A549 (cell line): ENCODE measurements at places on chromosomes 6 and 20.

DNA sequence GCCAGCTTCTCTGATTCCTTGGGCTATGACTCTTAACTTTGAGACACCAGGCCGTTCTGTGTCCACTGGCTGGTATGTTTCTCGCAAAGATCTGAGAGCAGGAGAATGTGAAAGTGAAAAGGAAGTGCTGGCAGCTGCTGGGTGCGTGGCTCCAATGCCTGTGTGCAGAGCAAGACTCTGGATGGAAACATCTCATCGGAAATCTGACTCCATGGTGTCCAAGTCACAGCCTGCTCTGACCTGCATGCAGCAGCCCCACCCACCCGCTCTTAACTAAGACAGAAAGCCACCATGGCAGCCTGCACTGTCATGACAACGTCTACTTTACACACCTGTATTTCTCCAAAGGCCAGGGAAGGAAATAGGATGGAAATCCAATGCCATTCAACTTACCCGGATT is 66.3 kb upstream of the MPC1 start:
- no peak for DNase-seq

DNA sequence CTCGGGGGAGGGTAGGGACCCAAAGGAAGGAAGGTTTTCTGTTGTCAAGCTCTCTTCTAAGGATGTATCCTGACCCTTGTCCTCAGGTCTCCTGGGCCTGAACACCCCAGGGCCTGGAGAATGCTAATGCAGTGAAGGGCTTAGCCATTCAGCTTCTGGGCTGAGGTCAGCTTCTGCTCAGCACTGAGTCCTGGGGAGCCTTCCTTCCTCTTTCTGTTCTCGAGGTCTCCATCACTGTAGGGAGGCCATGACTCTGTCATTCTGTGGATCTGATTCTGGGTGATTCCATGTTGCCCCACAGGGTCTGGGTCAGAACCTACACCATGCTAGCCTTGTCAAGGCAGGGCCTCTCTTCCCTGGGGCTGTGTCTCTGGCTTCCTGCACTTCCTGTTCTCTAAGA is 712.7 kb downstream of the DHX35 start:
- no peak for DNase-seq

DNA sequence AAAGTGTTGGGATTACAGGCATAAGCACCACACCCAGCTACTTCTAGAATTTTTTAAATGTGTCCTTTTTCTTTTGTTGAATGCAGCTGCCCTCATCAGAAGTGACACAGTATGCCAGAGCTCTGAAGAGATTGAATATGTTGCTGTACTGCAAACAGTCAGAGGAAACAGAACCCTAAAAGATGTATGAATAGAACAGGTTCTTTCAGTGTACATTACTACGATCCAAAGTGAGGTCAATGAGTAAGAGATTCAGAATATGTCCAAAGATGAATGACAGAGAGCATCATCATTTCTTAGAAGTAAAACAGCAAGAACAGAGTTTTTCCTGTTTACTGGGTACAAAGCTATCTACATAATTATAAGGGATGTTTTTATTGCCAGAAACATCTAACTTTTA is 268.5 kb downstream of the NRN1 start:
- DNase-seq, result no peak

- no peak for DNase-seq
Measured at GRCh38 chr6:17967668-17968518, 19.5 kb downstream of the KIF13A start.

- DNase-seq, result no peak
Measured at GRCh38 chr6:139081471-139081870, 52.9 kb downstream of the ABRACL start.

GRCh38 chr20:59831024-59831915 is 102.2 kb downstream of the SYCP2 start:
- no peak for DNase-seq

DNA sequence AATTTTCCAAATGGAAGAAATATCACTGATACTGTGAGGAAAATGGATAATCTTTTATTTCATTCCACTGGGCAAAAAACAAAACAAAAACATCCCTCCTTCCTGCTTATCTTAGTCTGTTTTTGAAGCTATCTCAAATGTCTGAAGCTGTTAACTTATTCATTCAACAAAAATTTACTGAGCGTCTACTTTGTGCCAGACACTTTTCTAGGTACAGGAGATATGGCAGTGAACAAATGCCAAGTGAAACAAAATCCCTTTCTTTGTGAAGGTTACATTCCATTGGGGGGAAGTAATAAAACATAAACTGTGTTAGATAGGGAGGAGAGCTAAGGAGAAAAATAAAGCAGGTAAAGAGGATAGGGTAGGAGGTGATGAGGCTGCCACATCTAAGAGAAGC is 47.5 kb downstream of the TNFRSF21 start:
- DNase-seq, result no peak

GRCh38 chr6:166259296-166259977 is 48.8 kb downstream of the PRR18 start:
- no peak for DNase-seq

DNA sequence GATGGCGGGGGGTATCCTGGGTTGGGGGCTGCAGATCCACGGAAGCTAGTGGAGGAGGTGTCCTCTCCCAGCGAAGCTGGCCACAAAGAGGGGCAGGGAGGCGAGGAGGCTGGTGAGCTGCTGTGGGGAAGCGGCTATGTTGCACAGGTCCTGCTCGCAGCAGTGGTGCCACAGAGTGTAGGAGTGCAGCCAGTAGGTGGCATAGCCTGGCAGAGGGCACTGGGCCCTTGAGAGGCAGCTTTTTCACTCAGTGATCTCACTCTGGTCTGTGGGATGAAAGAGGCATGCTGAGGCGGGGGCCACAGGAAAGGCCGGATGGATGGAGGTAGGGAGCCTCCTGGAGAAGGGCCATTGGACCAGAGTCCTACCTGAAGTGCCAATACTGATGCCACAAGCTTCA is 2.9 kb upstream of the LY6G6D start:
- no peak for DNase-seq

GRCh38 chr6:105113422-105113821 is 66.4 kb downstream of the POPDC3 start:
- DNase-seq, result no peak
